ENCODE measurements at places on chromosomes 1 and 21.

- DNase-seq, result no peak
Observed at GRCh38 chr1:190452272-190452848, 25.3 kb downstream of the BRINP3 start.

GRCh38 chr1:118983558-118984041 is 4.5 kb downstream of the TBX15 start:
- DNase-seq, result no peak

DNA sequence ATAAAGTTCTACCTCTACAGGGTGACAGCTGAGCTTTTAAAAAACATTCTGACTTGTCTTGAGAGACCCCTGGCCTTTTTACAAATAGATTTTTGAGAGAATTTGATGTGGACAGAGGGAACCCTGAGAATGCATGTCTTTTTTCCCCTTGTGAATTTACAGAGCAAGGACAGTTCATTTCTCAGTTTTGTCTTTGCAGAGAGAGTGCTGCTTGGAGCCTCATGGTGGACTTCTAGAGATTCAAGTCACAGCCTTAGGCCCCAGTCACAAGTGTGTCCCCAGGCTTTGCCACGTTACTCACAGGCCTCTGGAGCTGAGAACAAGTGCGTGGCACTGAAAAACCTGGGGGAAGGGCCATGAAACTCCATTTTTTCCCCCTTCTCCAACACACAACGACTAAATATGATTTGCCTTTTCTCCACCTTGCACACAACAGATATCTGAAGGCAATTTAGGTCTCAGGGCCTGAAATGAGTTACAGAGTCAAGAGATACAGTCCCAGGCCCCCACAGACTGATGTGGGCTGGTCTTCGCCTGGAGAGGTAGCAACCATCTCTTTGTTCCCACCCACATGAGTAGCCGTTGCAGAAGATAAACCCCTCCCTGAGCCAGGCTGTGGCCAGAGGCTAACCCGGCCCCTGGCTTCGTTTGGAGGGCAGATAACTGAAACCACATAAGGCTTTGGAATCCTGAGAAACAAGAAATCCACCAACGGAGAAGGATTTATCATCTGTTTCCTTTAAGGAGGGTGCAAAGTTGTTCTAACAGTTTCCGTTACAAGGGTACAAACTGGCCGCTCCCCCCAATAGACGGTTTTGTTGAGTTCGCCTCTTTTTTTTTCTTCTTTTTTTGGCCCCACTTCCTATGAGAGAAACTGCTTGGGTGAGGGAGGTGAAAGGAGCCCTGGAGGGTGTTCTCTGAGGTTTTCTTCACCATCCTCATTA is 1.0 kb upstream of the PIGV start:
- no peak for DNase-seq

DNA sequence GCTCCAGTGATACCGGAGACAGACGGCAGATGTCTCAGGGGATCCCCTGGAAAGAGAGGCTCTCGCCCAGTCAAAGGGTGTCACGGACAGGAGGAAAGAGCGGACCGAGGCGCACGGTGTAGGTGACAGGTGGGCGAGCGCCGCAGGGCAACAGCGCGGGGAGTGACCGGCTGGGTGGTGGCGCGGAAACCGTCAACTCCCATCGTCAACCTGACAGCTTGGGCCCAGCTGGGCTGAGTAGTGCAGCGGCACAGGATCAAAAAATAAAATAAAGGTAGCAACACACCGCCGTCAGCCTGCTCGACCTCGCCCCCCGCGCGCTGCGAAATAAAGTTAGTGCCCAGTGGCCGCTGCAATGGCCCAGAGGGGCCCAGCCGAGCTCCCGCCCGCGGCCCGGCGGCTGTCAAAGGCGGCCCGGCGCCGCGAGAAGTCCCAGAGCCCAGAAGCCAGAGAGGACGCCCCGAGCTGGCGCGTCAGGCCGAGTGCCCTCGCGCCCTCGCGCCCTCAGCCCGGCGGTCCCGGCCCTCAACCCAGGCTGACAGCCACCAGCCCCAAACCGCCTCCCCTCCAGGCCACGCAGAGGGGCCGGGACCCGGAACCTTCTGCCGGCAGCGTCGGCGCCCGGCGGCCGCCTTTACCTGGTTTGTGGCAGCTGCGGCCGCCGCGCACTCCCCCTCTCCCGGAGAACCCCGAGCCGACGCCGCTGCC is at the start of gene LYST:
Gene LYST, minus strand, starts transcription at position 702 of the 708 bp plus-strand sequence. CDS start 36,489 bp downstream, outside the sequence.
- peak; percentile 28 for DNase-seq

DNA sequence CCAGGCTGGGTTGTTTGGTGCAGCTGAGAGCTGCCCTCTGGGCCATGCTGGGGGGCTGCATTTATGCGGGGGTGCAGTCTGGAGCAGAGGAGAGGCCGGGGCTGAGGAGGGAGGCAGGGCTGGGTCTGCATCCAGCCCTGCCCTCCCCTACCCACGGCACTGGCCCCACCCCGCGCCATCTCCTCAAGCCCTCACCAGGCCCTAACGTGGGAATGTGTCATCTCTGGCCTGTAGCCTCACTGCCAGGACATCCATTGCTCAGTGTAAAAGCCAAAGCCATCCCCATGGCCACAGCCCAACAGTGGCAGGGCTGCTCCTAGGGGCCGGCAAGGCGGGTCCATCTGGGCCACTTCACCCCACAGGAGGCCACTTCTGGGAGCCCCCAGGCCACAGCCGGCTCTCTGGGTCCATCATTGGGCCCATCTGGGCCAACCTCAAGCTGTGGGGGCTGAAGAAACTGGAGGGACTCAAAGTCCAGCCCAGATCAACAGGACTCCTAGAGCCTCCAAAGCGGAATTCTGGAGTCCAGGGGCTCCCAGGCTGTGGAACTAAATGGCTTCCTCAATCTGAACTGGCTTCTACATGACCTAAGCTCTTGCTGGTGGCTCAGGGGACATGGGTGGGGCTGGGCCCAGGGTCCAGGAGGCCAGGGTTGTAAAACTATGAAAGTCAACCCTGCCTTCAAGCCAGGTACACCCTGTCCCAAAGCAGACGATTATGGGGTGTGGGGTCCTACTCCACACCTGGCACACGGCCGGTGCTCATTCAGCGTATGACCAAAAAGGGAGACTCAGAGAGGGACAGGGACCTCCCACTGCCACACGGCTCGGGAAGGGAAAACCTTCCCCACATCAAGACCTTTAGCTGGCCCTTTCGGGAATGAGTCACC is 32.6 kb downstream of the RUNX3 start:
- no peak for DNase-seq

DNA sequence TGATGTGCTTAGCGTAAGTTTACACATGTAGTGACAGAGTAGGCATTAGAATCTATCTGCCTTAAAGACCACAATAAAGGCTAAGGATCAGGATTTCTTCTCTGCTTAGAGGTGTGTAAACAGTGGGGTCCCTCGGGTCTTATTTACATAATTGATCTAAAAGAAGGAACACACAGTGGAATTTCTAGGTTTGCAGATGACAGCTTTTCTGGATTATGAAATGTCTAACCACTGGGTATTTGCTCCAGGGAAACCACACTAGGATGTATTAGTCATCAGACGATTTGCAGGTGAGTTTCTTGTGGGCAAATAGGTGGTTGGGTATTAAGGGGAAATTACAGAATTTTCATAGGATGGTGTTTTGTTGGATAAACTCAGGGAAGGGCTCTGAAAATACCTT is 5.8 kb downstream of the LRRC8D start:
- DNase-seq, result no peak

- no peak for DNase-seq
Observed at GRCh38 chr1:236508593-236509027, 15.2 kb upstream of the LGALS8 start.

GRCh38 chr1:216722821-216723220 is 408 bp downstream of the ESRRG start:
- DNase-seq, result no peak

DNA sequence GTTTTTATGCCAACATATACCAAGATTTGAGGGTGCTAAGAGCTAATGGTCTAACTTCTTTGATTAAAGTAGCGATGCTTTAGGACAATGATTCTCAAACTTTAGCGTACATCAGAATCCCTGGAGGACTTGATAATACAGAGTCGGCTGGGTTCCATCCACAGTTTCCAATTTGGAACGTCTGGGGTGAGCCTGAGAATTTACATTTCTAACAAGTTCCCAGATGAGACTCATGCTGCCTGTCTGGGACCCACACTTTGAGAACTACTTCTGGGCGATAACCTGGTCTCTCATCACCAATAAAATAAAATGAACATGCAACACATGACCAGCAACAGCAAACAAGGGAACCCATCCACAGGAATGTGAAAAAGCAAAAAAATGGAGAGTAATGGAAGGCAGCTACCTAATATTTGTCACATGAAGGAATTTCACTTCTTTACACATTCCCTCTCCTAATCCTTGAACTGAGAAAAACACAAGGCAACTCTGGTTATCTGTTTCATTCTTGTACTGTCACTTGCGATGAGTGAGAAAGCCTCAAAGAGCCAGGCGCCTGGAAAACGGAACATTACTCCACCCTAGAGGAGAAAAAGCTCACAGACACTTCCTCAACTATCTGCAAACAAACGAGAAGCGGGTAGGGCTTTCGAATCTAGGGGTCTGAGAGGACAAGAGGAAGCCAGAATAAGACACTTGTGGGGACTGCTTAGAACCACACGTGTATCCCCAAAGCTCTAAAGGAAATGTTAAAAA is 14.0 kb downstream of the HSF2BP start:
- no peak for DNase-seq

DNA sequence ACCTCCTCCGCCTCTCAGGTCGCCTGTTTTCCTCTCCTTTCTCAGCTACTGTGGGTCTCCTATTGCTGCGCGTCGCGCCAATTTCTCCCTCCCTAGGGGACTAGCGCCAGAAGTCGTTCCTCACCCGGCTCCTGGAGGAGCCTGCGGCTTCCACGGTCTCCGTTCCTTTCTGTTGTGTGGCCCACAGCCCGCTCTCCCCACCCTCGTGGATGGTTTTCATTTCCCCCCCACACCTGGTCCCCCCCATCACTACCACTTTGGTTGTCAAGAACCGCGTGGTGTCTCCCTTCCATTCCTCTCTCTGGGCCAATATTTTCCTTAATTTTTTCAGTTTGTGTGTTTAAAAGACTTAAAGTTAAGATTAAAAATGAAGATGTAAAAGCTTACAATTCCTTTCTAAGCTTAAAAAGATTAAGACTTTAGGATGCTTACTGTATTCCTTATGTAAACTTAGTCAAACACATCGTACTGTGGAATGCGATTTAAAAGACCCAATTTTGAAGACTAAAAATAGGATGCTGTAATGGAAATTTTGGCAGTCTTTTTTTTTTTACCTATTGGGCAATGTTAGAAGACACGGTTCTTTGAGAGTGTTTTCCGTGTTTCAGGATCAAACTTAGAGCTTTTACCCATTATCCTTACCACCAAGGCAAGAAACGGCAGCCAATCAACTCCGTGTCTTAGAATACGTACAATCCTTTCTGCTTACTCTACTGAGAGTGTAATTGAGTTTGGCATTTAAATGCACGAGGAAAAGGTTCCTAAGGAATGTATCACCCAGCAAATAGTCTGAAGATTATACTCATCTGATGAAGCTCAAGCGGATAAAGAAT is 773 bp downstream of the CNST start:
- peak; percentile 29 for DNase-seq

- no peak for DNase-seq
Observed at GRCh38 chr21:28767523-28767922, 225.2 kb downstream of the LTN1 start.

- no peak for DNase-seq
Observed at GRCh38 chr1:29984166-29984861, 739.1 kb downstream of the MATN1 start.

DNA sequence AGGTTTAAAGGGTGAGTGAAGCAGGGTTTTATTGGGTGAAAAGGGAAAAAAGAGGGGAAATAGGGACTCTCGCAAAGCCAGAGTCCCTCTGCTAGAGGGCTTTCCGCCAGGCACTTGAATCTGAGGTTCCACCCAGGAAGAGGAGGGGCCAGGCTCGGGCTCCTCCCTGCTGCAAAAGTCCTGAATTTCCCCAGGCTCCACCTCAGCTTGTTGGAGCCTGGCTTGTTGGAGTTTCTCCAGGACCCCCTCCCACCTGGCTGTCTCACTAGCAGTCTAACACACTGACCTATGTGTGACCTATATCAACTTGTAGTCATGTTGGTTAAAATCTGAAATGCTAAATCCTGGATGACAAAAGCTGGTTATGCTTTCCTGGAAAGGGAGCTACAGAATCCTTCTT is 25.5 kb downstream of the GBP2 start:
- DNase-seq, result no peak

DNA sequence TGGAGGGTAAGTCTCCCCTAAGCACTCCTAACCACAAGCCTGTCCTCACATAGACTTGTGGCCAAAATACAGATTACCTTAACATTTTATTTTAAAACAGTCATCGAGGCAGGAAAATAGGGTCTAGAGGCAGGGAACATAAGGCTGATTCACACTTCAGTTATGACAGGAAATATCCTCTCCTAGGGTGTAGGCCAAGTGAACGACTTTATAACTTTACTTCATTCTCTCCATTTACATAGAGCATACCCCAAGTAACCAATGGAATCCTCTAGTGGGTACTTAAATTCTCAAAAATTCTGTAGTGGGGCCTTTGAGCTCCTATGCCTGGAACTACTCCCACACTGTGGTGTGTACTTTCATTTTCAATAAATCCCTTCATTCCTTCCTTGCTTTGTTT is 113.0 kb downstream of the WDR3 start:
- no peak for DNase-seq

DNA sequence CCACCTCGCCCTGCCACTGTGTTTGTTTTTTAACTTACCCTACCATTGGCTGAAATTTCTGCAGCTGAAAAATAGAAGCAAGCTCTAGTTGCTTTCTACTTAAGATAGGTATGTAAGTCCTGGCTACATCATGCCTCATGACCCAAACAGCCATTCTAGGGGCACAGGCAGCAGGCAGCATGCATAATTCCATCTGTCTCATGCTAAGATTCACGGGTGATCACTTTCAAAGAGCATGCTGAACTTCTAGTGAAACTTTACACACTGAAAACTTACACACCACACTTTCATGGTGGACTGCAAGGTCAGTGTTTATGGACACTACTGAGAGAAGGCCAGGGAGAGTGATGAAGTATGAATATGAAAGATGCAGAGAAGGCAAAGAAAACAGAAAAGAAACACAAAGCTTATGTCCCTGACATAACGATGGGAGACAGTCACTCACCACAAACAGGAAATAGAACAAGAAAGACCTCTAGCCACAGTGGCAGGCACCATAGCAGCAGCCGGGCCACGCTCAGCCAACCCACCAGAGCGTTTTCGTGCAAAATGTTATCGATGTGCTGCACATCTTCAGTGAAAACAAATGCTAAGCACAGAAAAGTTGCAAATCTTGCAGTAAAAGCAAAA is 102.3 kb upstream of the TIAM1 start:
- DNase-seq, result no peak

- DNase-seq, result peak; percentile 11
Observed at GRCh38 chr1:6634371-6635052, 9.8 kb downstream of the THAP3 start.

GRCh38 chr1:109350655-109351054 is 43.8 kb upstream of the MYBPHL start:
- no peak for DNase-seq

- DNase-seq, result no peak
Observed at GRCh38 chr1:161733526-161733925, 12.2 kb downstream of the FCRLB start.

DNA sequence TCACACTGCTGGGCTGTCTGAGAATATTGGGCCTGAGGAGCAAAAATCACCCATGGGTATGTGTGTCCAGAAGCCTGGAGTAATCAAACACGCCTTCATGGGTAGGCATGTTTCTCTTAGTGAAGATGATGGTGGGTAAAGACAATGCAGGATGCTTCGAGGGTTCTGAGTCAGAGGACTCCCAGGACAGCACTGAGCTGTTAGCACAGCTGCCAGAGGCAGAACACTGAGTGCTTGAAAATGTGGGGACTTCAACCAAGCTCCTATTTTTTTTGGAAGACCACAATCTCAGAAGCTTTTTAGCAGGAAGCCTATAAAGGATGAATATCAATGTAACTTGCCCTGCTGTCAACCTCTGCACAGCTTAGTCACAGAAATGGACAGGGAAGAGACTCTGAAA is 7.9 kb upstream of the NT5C1A start:
- DNase-seq, result no peak
